DMS79 (cell line): ENCODE measurements at places on chromosomes 7 and 10.

DNA sequence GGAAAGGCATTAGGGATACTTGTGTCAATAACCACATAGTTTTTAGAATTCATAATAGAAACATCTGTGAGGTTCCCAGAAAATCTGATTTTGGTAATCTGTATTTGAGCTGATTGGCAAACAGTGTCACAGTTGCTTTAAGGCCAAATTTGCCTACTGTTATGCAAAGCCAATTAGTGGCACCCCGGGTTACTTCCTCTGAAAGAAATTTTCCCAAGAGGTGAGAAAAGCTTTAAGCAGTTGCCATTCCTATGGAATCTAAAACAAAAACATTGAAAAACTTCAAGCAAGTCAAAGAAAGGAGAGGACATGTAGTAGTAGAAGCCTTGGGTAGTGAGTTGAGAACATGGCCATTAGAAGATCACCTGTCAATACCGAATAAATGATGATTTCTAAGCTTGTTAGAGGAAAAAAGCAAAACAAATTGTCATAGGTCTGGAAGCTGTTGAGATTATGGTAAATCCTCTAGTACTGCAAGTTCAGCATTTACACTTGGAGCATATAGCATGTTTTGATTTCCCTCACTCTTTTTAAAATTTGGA lies 176.8 kb downstream of the TWIST1 start:
- no peak for DNase-seq

DNA sequence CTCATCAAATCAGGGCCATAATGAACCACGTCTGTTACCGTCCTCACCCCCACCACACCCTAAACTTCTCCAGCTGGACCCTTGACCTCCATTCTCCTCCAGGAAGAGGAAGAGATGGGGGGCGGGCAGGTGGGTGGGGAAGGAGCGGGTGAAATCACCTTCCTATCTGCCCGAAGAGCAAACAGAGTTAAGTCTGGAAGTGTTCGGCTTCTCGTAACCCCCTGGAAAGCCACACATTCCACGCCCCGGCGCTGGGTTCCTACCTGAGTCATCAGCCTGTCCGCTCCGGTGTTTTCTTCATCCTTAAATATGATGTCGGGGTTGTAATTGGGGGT lies 736 bp downstream of the SHH start:
- DNase-seq: no peak

GRCh38 chr10:110717781-110718589 lies 73.8 kb downstream of the RBM20 start:
- DNase-seq: no peak

- DNase-seq: no peak
Measured at GRCh38 chr7:2800220-2800930, 43.7 kb downstream of the GNA12 start.

DNA sequence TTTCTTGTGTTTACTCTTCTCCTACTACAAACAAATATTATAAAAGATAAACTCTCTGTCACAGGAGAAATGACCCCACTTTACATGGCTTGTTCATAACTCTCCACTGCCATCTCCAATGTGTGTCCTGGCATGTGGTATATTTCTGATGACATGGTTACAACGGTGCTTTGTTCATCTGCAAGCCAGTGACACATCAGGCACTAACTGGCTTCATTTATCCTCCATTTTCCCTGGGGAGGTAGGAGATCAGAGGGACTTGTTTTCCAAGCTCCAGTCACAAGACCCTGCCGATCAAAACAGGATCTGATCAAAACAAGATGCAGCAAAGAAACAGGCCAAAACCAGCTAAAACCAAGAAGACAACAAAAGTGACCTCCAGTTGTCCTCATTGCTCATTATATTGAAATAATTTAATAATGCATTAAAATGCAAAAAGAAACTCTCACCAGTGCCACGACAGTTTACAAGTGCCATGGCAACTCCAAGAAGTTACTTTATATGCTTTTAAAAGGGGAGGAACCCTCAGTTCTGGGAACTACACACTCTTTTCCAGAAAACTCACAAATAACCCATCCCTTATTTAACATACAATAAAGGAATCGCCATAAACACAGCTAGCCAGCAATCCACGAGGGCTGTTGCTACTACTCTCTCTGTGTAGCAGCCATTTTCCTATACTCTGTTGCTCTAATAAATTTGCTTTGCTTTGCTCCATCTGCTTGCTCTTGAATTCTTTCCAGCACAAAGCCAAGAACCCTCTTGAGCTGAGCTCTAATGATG lies 224.2 kb downstream of the XPNPEP1 start:
- no peak for DNase-seq

GRCh38 chr7:97089771-97090170 lies 27.7 kb upstream of the SDHAF3 start:
- no peak for DNase-seq

DNA sequence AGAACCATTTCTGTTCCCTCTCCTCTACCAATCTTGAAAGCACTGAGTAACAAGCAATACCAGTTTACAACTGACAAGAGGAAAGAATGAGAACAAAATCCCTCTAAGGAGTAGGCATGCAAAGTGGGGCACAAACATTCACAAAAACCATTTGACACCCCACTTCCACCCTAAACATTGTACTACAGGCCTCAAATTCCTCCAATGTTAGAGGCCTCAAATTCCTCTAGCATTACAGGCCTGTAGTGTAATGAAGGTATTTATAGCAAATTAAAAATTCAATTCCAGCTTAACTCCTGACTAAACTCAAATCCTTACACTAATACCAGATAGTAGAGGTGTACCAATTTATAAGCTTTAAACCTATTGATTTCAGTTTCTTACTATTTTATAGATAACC lies 85.4 kb downstream of the SIRT1 start:
- no peak for DNase-seq

DNA sequence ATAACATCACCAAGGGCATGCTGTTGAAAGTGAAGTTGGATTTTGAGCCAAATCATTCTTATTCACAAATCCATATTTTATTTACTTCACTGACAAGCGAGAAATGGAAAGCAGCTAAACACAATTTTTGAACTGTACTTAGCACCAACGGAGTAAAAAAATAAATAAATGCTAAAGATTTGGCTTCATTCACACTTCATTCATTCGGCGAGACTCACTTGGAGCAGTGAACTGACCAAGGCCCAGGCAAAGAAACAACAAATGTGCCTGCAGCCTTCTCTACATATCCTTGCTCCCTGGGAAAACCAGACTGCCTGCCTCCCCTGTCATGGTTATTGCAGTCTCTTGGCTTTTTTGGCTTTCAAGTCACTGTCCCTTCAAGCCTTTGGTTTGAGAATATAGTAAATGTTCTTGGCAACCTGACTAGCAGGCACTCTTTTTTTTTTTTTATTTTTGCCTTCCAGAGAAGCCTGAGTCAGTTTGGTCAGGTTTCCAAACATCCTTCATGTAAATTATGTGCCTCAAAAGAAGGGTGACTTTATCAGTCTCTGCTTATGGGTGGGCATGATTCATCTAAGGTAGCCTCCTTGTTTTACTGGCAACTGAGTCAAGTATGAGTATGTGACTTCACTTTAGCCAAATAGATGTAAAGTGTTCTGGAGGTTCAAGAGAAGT lies 177.6 kb upstream of the MEOX2 start:
- no peak for DNase-seq

- DNase-seq: no peak
Measured at GRCh38 chr10:20970708-20971107, 73.6 kb upstream of the NEBL start.

DNA sequence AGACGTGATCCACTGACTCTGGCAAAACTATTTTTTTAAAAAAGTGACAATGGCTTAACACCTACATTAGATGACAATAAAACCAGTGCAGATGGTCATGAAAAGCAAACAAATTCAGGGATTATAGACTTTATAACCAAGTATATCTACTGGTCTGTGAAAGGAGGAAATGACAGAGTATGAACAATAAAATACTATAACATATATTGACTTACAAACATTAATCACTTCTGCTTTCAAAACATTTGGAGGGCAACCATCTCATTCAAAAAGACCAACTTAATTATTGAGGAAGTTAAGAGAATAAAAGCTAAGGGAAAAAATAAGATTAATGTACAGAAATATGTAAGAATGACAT lies 34.8 kb downstream of the JMJD1C start:
- no peak for DNase-seq

GRCh38 chr10:127044186-127044585 lies 139.0 kb downstream of the DOCK1 start:
- DNase-seq: peak; percentile 62

DNA sequence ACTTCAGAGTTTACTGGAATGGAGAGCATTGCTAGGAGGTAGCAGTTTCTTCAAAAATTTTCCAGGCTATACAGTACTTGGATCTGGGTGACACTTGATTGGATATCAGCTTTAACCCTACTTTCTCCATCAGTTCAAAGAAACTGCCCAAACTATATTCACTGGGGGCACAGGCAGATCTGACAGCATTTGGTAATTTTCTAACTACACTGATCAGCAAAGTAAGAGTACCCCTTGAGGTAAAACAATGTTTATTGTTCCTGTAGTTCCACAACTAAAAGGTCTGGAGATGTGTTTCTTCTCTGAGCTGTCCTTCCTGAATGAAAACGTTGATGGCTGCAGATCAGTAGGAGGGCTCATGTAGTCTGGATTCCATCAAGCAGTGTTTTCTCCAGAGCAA lies 104.2 kb downstream of the CABCOCO1 start:
- DNase-seq: no peak

DNA sequence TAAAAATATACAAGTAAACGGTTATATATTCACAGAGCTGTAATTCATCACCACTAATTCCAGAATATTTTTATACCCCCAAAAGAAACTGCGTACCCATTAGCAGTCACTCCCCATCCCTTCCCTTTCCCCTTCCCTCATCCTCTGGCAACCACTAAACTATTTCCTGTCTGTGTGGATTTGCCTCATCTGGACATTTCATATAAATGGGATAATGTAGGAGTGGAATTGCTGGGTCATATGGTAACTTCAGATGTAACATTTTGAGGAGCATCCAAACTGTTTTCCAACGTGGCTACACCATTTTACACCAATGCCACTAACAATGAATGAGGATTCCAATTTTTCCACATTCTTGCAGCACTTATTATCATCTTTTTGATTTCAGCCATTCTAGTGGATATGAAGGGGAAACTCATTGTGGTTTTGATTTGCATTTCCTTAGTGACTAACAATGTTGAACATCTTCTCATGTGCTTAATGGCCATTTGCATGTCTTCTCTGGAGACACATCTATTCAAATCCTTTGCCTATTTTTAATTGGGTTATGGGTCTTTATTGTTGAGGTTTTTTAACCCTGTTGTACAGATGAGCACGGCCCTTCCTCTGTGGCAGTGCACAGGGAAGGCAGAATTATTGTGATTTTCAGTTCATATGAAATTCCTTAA lies 79.2 kb downstream of the RBM20 start:
- DNase-seq: no peak

GRCh38 chr7:9939176-9939575 lies 1034.5 kb upstream of the PHF14 start:
- DNase-seq: no peak

DNA sequence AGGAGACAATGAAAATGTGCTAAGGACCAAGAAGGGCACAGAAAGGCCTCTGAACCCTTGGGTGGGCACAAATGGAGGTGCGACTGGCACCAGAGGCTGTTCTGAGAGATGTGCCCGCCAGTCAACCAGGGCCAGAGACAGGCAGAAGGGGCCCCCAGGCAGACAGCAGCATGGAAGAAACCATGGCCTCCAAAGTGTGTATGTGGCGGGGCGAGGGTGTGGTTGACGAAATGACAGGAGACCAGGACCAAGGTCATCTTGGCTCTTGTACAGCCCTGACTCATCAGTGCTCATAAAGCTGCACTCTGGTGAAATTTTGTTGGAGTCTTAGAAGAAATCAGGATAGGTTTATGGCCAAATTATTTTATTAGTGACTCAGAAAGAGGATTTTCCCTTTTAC lies 4.0 kb upstream of the MRPS24 start:
- DNase-seq: no peak

DNA sequence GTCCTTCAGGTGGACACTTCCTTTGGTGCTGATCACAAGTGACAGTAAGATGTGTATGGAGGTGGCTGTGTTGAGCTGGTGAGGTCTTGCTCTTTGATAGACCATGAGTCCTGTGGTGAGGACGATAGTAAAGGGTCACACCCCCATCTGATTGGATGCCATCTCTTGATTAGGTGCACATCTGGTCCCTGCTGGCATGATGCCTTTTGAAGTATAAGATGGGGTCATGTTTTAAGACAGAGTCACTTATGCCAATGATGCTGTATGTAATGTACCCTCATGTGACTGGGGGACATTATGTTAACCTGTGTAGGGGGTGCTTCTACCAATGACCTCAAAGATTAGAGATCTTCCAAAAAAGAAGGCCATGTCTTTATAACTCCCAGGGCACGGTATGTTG lies 644.6 kb downstream of the ACTR3B start:
- DNase-seq: no peak

GRCh38 chr7:106326594-106327537 lies 42.1 kb upstream of the NAMPT start:
- no peak for DNase-seq

DNA sequence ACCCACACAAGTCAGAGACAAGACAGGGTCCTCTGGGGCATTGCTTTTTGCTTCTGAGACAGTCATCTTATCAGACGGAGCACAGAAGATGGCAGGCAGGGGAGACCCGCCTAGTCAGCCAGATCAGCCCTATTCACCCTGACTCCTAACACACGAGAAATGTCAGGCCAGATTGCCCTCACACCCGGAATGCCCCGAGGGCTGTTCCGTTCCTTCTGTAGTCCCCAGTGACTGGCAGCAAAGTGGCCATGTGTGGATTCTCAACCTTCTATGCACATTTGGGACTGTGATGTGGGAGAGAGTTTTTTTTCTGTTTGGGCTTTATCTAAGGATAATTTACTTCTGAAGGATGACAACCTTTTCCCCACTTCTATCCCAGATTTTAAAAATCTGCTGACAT lies 35.5 kb upstream of the TBX20 start:
- no peak for DNase-seq

GRCh38 chr7:73526896-73527821 lies 5.1 kb upstream of the BAZ1B start:
- no peak for DNase-seq

DNA sequence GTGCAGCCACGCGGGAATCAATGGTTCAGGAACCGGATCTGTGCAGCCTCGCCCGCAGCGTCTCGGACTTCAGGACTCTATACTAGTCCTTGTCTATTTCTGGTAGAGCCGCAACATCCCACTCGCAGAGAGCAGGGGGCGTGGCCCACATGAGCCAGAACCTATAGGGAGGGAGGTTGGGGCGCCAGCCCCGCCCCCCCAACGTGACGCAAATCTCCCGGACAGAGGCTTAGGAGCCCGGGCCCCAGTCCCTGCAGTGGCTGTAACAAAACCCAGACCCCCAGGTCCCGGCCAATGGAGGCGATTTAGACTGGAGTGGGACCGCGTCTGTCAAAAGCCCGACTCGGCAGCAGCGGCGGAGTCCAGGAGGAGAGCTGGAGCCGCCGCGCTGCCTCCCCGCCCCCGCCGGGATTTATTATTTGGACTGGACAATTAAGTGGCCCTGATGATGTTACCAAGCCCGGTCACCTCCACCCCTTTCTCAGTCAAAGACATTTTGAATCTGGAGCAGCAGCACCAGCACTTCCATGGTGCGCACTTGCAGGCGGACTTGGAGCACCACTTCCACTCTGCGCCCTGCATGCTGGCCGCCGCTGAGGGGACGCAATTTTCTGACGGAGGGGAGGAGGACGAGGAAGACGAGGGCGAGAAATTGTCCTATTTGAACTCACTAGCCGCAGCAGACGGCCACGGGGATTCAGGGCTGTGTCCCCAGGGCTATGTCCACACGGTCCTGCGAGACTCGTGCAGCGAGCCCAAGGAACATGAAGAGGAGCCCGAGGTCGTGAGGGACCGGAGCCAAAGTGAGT lies at the start of gene NKX2-3:
TSS of gene NKX2-3 (plus strand) at position 256 of the 809 bp plus-strand sequence. CDS start at position 446, 190 bp downstream.
- DNase-seq: no peak
